ENCODE measurements at places on chromosomes 7 and 10.

GRCh38 chr10:63699785-63700613 lies 178.8 kb downstream of the REEP3 start:
- no peak for DNase-seq

DNA sequence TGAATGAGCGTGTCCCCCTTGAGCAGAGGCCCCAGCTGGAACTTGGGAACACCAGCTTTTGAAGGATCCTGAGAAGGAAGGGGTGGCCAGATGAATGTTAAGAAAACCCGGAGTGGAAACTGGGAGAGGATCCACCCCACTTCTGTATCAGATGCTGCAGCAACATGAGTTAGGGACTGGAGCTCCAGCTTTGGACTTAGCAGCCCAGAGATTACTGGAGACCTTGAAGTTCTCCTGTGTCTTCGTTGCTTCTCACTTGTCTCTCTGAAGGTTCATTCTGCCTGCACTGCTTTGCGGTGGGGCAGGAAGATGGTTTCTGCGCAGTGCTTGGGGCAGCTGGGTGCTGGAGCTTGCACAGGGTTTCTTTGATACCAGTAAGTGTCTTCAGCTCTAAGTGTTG lies 9.3 kb downstream of the TMEM248 start:
- DNase-seq, result no peak

GRCh38 chr10:2122431-2123124 lies 385.3 kb upstream of the ADARB2 start:
- DNase-seq, result no peak

DNA sequence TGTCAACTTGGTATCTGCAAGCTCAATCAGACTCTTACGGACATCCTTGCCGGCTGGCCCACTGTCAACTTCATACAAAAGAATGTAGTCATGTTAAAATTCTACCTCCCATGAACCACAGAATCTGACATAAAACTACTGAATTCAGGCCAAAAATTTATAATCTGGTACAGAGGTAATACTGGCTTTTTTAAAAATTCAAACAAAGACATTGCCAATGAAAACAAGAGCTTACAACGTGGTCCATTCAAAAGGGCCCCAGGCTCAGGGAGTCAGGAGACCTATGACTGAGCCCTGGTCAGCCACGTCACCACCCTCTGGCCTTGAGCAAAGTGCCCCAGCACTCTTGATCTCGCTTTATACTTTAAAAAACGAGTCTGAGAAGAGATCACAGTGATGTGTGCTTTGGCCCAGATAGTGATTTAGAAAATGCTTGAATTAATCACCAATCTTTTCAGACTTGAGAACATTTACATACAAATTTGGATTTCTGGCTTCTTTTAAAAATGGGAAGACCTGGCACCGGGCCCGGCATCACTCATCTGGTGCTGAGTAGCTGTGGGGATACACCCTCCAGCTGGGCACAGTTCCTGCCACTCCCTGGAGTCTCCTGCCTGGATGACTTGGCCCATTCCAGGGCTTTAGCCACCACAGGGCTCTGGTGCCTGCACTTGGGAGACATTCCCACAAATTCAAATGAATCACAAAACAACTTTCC lies 94.1 kb downstream of the PIP4K2A start:
- DNase-seq, result peak; percentile 44

GRCh38 chr10:122288262-122288661 lies 17.2 kb downstream of the BTBD16 start:
- no peak for DNase-seq

GRCh38 chr10:129891806-129892205 lies 72.3 kb downstream of the EBF3 start:
- no peak for DNase-seq

GRCh38 chr10:119197921-119198320 lies 9.4 kb upstream of the GRK5 start:
- DNase-seq, result no peak

GRCh38 chr7:7920481-7920880 lies 48.1 kb upstream of the GLCCI1 start:
- DNase-seq, result no peak

Data from NCI-H1105 treated with DMSO at 0.1 percent for 48 hours (cell line).